Astrocyte of the hippocampus (primary cell): ENCODE measurements at places on chromosomes 5 and 9.

- peak; percentile 66 for DNase-seq
Observed at GRCh38 chr9:83280268-83280667, 217.3 kb upstream of the RASEF start.

DNA sequence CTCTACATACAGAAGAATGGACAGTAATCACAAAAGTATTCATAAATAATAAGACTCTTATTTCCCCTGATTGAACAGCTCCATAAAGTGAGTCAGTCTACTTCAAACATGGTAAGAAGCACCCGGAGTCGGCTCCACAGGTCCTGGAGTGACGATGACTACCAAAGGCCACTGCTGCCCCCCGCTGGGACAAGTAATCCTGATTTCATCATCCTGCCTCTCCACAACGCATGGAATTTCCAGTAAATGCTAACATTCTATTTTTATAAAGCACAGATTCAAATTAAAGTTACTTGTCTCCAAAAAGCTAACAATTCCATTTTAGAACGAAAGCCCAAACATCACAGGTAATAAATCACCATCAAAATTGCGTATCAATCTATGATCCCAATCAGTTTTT is 16.2 kb downstream of the ATPSCKMT start:
- DNase-seq, result peak; percentile 90

- DNase-seq, result no peak
Observed at GRCh38 chr5:32099486-32100035, 74.6 kb downstream of the GOLPH3 start.

DNA sequence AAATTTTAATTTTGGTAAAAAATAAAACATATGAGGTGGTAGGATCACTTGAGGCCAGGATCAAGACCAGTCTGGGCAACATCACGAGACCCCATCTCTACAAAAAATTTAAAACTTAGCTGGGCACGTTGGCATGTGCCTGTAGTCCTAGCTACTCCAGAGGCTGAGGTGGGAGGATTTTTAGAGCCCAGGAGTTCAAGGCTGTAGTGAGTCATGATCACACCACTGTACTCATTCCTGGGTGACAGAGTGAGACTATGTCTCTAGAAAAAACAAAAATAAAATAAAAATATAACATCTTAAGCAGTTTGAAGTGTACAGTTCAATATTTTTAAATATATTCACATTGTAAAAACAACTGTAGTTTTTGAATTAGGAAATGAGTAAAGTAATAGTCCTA is 108.3 kb downstream of the SMIM15 start:
- peak; percentile 11 for DNase-seq

GRCh38 chr9:72524820-72525540 is 3.6 kb downstream of the TMC1 start:
- peak; percentile 94 for DNase-seq

GRCh38 chr9:114266969-114267368 is 55.9 kb upstream of the ORM1 start:
- DNase-seq, result peak; percentile 76

DNA sequence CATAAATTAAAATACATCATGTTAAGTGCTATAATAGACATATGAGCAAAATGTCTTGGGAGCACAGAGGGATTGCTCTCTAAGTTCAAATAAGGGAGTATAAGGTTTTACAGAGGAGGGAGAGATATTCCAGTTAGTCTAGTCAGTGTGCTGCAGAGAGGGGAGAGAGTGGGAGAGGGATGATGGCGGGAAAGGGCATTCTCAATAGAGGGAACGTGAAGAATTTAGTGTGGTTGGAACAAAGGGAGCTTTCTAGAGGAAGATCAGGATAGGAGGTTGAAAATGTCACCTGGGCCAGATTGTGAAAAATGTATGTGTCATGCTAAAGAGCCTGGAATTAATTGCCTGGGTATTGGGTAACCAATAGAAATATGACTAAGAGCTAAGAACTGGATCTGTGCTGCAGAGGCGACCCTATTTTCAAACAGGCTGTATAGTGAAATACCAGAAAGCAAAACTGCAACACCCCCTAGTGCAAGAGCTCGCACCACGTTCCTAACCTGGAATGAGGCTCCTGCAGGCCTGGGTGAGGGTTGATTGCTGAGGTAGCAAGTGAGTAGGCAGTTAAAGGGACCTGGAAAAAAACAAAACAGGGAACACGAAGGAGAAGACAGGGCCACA is 791.8 kb upstream of the C9orf72 start:
- no peak for DNase-seq

DNA sequence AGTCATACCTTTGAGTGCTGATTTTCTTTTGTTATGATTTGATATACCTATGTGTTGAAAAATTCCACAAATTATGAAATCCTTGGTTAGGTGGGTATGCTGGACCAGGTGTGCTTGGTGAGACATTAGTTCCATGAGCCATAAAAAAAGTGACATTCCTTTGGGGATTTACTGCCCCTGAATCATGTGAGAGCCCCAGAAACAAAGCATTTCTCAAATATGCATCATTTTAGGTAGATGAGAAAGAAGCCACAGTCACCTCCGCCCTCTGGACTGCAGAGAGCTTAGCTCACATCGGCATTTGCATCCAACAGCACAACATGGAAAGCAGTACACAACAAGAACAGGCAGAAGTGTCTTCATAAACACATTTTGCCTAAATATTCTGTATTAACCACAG is 55.3 kb downstream of the DAP start:
- DNase-seq, result peak; percentile 69

DNA sequence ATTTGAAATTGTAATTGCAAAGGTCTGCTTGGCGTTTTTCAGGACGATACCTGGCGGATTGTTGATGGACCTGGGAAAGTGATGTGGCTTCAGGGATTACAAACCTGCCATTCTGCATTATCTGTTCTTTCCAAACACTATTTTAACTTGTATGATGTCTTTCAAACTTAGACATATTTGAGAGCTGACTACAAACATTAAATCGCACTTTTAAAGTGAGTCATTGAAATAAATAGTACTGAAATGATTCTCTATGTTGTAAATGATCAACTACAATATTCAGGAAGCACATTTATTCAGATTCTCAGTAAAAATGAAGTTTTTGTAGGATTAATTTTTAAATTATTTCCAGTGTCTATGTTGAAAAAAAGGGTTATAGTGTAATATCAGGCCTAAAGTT is 32.3 kb upstream of the TMEM171 start:
- no peak for DNase-seq

DNA sequence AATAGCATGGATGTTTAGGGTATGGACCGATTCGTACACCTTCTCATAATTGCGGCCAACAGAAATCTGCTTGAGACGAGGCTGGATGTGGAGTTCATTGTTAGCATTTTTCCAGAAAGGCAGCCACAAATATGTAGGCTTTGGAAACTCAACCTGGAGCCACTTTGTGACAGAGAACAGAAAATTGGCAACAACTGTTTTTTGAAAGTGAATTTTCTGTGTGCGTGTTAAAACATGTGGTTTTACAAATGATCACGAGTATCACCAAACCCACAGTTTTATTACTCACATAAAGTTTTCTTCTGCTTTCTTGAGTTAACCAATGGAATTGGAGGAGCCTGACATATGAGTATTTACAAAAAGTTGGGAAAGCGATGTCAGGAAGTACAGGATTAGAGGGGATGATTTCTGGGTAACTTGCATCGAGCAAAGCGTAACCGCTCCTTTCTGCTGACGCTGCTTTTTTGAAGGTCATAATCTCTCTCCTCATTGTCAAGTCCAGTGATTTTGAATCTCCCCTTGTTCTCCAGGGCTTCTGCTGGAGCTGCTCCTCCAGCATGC is 138.5 kb upstream of the TAF11L2 start:
- DNase-seq, result peak; percentile 94
